NCI-H524 treated with DMSO at 0.1 percent for 48 hours (cell line): ENCODE measurements at places on chromosomes 4 and X.

GRCh38 chr4:98490251-98490650, 168.2 kb downstream of the TSPAN5 start:
- DNase-seq, result no peak

DNA sequence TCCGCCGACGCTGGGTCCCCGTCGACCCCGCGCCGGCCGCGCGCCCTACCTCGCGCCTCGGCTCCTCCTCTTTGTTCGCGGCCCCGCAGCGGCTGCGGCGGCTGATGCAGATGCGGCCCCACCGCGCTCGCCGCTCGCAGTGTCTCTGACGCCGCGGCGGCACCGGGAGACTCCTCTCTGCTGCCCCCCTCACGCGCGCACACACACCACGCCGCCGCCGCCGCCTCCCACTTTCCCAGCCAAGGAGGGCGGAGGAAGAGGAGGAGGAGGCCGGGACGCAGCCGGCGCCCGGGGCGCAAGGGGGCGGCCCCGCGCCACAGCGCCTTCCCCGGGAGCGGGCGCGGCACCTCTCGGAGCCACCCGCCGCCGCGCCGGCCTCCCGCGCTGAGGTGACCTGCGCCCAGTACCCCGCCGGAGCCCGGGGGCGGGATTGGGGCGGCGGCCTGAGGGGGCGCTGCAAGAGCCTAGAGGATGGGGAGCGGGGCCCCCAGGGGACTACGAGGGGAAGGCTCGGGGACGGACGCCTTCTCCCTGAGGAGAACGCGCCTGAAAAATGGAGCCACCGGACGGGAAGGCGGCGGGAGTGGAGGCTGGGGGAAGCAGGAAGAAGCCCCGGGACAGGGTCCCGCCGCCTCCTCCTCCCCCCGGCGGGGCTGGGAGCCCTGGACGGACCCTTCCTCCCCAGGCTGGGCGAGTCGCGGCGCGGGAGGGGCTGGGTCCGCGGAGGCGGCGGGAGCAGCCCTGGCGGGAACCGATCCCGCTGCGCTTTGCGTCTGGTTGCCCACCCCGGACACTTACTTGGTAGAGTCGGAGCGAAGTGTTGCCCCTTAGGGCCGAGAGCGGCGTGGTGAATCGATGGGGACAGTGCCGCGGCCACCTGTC, at the start of gene SH3RF1:
Gene SH3RF1, minus strand, starts transcription at position 147 of the 882 bp plus-strand sequence. CDS start 1,744 bp downstream, outside the sequence.
- DNase-seq, result no peak

- DNase-seq, result no peak
Measured at GRCh38 chr4:37948542-37948941, 11.7 kb upstream of the PTTG2 start.

DNA sequence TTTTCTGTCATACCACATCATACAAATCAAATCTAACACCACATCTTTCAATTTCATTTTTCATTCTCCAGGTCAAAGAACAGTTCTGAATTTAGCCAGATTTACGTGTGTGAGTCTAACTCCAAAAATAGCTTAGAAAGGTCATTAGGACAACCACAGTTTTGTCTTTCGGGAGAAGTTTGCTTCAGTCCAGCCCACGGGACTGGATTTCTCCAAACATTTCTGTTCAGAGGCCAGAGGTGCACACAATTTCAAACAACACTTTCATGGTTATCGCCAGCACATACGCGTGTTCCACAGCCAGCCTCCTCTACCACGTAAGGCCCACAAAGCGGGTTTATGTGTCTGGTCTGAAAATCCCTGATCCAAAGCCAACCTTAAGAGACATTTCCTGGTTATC, 65.9 kb downstream of the VEGFC start:
- no peak for DNase-seq

- DNase-seq, result no peak
Measured at GRCh38 chr4:45741897-45742296, 382.0 kb downstream of the GABRG1 start.

GRCh38 chr4:174789657-174790056, 39.4 kb downstream of the GLRA3 start:
- DNase-seq, result no peak

DNA sequence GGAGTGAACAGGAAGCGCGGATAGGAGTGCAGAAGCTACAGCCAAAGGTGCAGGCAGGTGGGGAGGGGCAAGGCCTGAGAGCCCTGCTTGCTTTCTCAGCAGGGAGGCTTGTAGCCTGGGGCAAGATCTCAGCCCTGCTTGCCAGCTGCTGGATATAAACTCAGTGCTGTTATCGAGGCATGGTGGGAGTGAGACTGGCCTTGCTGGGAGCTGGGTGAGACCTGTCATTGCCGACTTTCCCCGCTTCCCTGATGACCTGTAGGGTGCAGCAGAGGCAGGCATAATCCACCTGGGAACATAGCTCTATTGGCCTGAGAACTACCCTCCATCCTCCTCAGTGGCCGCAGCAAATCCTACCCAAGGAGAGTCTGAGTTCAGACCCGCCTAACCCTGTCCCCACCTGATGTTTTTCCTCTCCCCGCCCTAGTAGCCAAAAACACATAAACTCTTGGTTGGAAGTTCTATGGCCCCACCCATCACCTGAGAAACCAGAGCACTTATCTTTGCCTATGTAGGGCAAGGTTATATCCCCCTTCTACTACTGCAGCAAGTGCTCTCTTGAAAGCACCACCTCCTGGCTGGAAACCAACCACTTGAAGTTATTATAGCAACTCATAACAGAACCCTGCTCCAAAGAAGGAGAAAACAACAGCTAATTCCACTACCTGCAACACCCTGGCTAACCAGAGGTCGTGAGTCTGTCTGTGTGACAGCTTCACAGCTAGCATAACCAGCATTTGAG, 80.7 kb downstream of the FHIP1A start:
- no peak for DNase-seq

- DNase-seq, result no peak
Measured at GRCh38 chr4:76582074-76582816, 147.2 kb downstream of the SHROOM3 start.

- DNase-seq, result no peak
Measured at GRCh38 chr4:145480257-145480656, 1.4 kb upstream of the SMAD1 start.

DNA sequence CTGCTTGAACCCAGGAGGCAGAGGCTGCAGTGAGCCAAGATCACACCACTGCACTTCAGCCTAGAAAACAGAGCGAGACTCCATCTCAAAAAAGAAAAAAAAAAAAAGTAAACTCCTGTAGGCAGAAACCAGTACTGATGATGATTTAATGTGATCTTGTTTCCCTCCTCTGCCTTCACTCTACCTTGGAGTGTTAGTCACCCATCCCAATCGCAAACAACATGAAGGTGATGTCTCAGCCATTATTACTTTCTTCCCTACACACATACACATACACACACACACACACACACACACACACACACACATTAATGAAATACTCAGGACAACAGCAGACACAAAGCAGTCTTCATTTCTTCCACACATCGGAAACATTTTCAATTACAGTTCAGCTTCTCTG, 15.6 kb downstream of the XKRX start:
- DNase-seq, result no peak

DNA sequence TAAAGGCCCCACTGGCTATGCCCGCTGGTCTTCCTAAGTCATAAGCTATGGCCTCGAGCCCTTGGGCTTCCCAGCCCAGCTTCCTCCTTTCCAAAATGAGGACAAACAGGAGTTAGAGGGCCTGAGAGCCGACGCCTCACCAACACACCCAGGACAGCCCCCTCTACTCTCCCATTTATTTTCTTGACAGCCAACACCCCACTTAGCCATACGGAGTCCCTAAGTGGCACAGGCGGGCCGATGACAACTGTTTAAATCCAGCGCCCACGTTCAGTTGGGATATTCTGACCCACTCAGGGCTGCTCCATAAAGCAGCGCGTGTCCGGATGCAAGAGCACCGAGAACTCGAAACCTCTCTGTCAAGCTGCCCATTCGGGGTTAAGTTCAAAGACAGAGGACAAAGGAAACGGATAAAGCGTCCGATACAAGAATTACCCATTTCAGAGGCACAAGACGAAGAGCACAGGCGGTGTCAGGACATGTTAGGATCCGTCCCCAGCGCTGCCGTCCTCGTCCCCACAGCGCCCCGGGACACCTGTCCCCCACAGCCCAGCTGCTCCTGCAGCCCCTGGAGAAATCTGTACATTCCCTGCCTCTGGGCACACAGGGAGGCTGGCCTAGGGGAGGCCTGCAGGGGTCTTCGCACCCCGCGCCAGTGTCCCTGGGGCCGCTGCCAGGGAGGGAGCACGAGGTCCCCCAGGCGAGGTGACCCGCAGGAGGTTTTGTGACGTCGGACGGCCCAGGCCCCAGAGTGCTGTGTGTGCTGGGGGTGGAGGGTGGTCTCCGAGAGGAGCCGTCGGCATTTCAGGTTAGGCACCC, 1.2 kb downstream of the PRKX start:
- DNase-seq, result no peak

- no peak for DNase-seq
Measured at GRCh38 chrX:148459343-148459742, 41.1 kb upstream of the AFF2 start.

- no peak for DNase-seq
Measured at GRCh38 chrX:110180176-110180927, 137.5 kb downstream of the AMMECR1 start.

- DNase-seq, result no peak
Measured at GRCh38 chrX:37331546-37331945, 17.6 kb upstream of the PRRG1 start.

GRCh38 chrX:144946666-144947065, 300.6 kb upstream of the SPANXN1 start:
- no peak for DNase-seq

DNA sequence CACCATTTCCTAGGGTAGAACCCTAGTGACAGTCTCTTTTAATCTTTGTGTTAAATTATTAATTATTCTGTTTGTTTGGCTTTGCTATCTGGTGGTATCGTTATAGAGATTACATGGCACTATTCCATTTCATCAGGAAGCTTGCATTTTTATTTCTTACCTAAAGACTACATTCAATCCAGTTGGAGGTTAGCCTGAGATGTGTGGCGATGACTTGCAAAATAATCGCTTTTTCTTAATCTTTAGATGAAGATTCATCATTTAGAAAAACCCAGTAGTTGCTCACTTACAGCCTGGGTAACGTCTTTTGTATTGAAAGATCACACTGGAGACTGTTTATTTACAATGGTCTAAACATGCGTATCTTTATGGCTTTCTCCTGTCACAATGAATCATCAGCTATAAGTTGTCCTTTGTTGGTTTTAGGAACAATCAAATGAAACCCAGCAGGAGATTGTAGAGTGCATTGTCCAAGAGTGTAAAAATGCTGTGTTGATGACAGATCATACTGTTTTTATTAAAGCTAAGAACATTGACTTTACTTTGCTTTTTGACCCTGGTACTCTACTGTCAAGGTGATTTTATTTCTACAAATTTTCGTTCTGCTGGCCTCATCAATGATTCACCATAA, 281.7 kb upstream of the PITX2 start:
- no peak for DNase-seq

- DNase-seq, result no peak
Measured at GRCh38 chr4:108458681-108459080, 161.7 kb upstream of the RPL34 start.

- DNase-seq, result no peak
Measured at GRCh38 chr4:127425851-127426250, 206.9 kb upstream of the INTU start.

- DNase-seq, result no peak
Measured at GRCh38 chr4:79913581-79913980, 159.4 kb downstream of the ANTXR2 start.

- DNase-seq, result no peak
Measured at GRCh38 chr4:52588097-52588496, 71.0 kb downstream of the USP46 start.

DNA sequence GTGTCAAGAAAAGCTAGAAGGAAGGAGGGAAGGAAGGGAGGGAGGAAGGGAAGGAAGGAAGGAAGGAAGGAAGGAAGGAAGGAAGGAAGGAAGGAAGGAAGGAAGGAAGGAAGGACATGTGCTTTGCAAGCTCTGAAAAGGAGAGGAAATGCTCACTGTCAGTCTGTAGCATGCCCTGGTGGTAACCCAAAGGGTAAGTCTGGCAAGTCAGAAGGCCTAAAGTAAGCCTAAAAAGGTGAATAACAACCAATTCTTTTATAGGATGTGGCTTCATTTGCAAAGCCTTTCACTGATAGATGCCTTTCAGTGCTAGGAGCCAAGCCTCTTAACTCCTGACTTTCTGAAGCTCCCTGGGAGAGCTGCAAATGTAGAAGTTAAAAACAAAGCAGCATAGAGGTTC, 542.6 kb downstream of the CFAP47 start:
- no peak for DNase-seq

DNA sequence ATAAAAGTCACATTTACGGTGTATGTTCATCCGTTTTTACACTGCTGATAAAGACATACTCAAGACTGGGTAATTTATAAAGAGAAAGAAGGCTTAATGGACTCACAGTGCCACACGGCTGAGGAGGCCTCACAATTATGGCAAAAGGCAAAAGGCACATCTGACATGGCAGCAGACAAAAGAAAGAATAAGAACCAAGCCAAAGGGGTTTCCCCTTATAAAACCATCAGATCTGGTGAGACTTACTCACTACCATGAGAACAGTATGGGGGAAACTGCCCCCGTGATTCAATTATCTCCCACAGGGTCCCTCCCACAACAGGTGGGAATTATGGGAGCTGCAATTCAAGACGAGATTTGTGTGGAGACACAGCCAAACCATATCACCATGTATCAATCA, 7.3 kb upstream of the GUCY1B1 start:
- DNase-seq, result no peak

GRCh38 chr4:139085141-139085540, 69.6 kb downstream of the NOCT start:
- no peak for DNase-seq

GRCh38 chrX:34585561-34585960, 71.5 kb downstream of the TMEM47 start:
- DNase-seq, result no peak

- no peak for DNase-seq
Measured at GRCh38 chr4:169657470-169658107, 37.2 kb downstream of the CLCN3 start.

- no peak for DNase-seq
Measured at GRCh38 chr4:95251568-95251967, 297.2 kb downstream of the UNC5C start.

DNA sequence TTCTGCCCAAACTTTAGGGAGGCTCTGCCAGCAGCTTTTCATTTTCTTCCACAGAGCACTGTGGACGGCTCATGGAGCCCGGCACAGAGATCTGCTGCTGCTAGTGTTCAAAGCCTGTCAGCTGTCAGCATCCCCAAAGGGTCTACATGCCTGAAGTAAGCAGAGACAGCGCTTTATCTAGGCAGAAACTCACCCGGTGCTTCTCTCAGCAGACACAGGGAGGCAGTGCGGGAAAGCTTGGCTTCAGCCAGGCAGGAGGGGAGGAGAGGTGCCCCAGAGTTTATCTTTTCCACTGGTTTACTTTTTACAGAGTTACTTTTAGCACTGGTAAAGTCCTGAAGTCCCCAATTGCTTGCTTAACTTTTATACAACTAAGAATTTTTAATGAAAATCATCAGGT, 339.3 kb downstream of the NKX6-1 start:
- no peak for DNase-seq
